ENCODE measurements at places on chromosomes 7 and 10.

- DNase-seq = no peak
Observed at GRCh38 chr10:84473136-84473535, 144.7 kb downstream of the CCSER2 start.

- DNase-seq = no peak
Observed at GRCh38 chr10:52805414-52806285, 33.1 kb upstream of the MBL2 start.

DNA sequence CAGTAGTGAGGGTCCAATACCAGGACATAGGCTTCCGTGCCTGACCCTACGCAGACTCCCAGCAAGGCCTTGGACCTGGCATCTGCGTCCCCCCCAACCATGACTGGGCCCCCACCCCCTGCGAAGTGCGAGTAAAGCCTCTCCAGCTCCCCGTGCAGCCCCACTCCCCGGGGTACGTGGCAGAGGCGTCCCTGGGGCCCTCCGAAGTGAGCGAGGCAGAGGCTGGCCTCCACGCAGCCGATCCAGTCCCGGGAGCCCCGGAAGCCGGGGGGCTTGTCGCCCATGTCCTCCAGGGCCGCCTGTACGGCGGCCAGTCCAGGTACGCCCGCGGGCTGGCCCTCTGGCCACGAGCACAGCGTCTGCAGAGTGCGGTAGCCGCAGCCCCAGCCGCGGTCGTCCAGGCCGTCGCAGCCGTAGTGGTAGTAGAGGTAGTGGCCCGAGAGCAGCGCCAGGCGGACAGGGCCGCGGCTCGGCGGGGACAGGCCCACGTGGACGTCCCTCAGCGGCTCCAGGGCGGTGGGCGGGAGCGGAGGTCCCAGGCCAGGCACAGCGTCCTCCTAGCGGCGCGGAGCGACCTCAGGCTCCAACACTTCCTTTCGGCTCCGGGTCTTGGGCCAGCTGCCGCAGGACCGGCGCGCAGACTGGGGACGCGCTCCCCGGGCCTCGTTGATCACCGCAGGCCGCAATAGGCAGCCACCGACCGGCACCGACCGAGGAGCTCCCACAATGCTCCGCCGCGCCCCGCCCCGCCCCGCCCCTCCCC lies at the start of gene UFSP1:
Gene UFSP1, minus strand, starts transcription at position 728 of the 763 bp plus-strand sequence. Its CDS starts 444 bp downstream, at position 284.
- DNase-seq = no peak

- no peak for DNase-seq
Observed at GRCh38 chr10:131444286-131444685, 132.8 kb upstream of the TCERG1L start.

DNA sequence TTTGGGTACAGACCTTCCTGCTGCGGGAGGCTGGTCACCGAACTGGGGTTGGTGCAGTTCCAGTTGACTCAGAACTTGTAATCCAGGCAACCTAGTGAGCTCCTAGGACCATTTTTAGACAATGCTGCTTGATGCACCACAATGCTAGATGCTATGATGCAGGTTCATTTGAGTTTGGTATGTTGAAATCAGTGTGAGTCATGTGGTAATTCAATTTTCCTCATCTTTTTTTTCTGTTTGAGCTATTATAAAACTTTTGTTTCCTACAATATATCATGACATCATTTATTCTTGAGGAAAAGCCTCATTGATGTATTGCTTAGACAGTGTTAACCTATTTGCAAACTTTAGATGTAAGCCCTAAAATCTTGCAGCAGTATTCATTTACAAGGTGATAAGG lies 40.9 kb upstream of the MTPN start:
- no peak for DNase-seq

- DNase-seq = no peak
Observed at GRCh38 chr10:124911124-124912067, 30.5 kb upstream of the ZRANB1 start.

DNA sequence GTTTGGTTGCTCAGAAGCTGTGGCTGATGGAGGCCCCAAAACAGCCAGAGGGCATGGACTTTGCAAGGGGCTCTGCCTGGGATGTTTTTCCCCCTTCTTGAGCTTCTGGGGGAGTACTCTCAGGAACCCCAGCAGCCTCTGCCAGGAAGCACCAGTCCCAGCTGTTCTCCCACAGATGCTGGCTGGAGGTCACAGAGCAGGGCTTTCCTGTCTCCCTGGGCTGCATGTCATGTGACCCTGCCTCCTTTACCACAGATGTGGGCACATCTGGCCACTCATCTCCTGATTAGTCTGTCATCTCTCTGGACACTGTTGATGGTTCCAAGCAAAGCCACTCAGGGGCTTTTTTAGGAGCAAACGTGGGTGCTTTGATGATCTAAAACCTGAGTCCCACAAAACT lies 136.7 kb downstream of the NEURL1 start:
- DNase-seq = no peak

- no peak for DNase-seq
Observed at GRCh38 chr7:83427884-83428283, 221.1 kb downstream of the SEMA3E start.

GRCh38 chr10:13716081-13717071 lies 129.6 kb downstream of the PRPF18 start:
- DNase-seq = no peak

- no peak for DNase-seq
Observed at GRCh38 chr7:121012170-121012874, 23.8 kb downstream of the CPED1 start.

GRCh38 chr7:105880571-105881330 lies 4.4 kb upstream of the ATXN7L1 start:
- no peak for DNase-seq

DNA sequence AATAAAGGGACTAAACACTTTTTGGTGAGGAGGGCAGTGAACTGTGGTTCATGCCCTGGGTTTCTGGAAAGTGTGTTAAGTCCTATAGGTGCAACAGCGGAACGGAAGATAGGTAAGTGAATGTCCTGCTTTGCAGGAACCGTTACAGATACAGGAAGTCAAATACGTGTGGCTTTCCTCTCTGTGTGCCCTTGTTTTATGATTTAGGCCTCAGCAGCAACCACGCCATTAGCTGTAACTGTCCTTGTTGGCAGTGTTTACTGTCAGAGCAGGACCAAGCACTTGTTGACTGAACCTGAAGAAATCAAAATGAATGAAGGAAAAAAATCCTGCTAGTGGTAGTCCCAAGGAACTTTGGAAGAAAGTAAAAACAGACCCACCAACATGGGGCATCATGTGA lies 150.3 kb downstream of the PIP4K2A start:
- DNase-seq = no peak

DNA sequence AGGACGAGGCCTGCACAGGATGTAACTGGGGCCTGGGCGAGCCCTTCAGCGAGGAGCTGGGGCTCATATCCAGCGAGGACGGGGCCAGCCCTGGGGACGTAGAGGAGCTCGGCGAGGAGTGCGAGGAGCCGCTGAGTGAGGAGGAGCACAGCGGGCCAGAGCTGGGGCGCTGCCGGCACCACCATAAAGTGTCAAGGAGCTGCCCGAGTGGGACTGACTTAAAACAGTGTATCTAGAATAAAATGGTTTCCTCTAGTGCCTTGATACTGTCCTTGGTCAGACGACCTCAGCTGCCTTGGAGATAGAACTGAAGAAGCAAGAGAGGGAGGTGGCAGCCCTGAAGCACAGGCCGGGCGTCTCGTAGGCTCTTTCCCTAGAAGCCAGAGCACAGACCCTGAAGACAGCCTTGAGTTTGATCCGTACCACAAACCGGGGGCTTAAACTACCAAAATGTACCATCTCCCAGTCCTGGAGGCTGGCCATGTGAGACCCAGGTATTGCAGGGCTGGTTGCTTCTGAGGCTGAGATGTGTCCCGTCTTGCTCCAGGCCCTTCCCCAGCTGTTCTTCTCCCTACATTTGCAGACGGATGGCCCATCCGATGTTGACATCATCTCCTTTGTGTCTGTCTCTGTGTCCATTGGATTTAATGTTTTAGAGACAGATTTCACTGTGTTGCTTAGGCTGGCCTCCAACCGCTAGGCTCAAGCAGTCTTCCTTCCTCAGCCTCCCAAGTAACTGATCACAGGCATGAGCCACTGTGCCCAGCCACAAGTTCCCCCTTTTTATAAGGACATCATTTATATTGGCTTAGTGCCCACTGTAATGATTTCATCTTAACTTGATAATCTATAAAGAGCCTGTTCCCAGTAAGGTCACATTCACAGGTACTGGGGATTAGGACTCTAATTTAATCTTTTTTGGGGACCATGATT lies 35.8 kb downstream of the DNAJB6 start:
- no peak for DNase-seq

GRCh38 chr7:50307368-50308032 lies 3.0 kb downstream of the IKZF1 start:
- DNase-seq = no peak

DNA sequence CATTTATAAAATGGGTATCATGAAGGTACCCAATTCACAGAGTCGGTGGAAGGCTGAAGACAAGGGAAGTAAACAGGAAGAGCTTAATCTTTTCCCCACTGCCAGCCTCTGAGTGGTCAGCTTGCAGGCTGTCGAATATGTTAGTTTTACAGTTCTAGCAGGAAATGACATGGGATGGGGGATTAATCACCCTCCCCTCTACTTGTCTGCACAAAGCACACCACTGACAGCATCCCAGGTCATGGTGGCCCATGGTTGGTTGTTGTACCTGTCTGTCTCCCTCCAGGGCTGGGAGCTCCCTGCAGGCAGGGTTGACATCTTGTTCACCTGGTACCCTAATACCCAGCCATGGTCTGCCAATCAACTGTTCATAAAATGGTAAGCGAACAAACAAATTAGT lies 55.6 kb downstream of the GRB10 start:
- no peak for DNase-seq

DNA sequence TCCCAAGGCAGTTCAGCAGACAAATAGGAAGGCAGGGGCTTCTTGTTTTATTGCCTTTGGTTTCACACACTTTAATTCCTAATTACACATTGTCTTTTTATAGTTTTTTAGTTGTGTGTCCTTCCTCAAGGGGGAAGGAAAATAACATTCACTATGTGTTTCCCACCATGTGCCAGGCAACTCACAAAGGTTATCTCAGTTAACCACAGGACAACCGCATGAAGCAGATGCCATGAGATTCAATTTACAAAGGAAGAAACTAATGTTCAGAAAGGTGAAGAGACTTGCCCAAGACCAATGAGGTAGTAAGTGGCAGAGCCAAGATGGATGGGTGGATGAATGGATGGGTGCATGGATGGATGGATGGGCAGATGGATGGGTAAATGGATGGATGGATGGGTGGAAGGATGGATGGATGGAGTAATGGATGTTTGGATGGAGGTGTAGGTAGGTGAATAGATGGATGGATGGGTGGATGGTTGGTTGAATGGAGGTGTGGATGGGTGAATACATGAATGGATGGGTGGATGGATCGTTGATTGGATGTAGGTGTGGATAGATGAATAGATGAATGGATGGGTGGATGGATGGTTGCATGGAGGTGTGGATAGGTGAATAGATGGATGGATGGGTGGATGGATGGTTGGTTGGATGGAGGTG lies 77.9 kb downstream of the ARHGAP22 start:
- DNase-seq = no peak

- DNase-seq = no peak
Observed at GRCh38 chr7:5633161-5634106, 148.0 kb downstream of the RNF216 start.

DNA sequence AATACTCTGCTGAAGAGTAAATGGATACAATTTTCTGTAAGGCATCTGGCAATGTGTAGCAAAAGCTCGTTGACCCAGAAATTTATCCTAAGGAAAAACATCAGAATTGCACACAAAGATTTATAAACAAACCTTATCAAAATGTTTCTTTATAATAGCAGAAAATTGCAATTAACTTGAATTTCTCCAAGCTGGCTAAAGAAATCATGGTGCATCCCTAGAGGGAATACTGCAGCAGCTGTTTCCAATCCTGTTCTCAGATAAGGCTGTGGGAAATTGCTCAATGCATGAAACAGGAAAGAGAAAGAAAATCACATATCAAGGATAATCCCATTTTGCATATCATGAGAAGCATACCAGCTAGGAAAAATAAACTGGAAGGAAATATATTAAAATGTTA lies 18.7 kb downstream of the TACR2 start:
- no peak for DNase-seq

GRCh38 chr7:135930565-135931461 lies 46.3 kb downstream of the MTPN start:
- no peak for DNase-seq

DNA sequence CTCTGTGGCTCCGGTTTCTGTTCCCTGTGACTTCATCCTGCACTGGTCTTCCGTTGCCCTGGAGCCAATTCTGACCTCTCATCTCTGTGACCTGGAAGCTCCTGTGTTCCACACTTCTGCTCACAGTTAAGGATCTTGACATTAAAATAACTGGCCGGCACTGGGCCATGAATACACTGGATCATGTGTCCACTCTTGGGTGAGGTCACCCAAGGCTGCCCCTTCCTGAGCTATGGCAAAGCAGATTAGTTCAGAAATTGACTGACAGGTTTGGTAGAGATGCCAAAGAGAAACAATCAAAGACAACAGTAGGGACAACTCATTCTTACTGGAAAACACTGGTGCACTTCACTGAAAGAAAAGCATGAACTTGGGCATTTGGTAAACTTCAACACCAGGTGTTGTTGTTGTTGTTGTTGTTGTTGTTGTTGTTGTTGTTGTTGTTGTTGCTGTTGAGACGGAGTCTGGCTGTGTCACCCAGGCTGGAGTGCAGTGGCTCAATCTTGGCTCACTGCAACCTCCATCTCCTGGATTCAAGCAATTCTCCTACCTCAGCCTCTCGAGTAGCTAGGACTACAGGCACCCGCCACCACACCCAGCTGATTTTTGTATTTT lies 36.7 kb upstream of the GRID1 start:
- no peak for DNase-seq

DNA sequence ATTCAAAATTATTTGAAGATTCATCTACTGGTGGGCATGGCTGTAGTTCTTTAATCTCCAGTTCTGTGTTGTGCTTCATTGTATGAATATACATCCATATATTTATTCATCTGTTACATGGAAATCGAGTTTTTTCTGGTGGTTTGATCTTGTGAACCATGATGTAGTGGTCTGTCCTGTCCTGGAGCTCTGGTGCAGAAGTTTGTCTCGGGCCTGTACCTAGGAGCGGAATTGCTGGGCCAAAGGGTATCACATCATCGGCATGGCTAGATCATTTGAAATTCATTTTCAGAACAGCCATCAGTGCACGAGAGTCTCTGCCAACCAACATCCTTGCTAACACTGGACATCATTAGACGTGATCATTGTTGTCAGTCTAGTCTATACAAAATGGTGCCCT lies 107.0 kb downstream of the ELFN1 start:
- DNase-seq = no peak

DNA sequence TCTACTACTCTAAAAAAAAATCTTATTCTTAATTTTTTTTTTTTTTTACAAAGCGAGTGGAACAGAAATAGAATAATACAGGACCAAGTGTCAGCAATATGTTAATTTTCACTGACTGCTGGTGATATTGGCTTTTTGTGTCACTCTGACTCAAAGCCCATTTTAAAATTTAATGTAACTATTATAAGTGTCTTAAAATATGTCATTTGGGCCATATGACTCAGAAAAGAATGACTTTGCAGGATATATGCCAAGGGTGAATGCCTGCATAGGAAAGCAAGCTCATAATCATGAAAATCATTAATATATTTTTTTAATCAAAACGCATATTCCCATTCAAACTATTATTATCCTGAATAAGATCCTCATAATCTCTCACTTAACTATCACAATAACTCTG lies 149.2 kb downstream of the GNAT3 start:
- DNase-seq = no peak

- DNase-seq = no peak
Observed at GRCh38 chr7:87552351-87552900, 48.3 kb downstream of the ABCB1 start.

Measured in stimulated activated CD4-positive, alpha-beta T cell treated with anti-CD3 and anti-CD28 coated beads, TNF-alpha, amount 100 ng/mL, for 48 hours (primary cell).